ENCODE measurements at places on chromosomes 16 and 17.

DNA sequence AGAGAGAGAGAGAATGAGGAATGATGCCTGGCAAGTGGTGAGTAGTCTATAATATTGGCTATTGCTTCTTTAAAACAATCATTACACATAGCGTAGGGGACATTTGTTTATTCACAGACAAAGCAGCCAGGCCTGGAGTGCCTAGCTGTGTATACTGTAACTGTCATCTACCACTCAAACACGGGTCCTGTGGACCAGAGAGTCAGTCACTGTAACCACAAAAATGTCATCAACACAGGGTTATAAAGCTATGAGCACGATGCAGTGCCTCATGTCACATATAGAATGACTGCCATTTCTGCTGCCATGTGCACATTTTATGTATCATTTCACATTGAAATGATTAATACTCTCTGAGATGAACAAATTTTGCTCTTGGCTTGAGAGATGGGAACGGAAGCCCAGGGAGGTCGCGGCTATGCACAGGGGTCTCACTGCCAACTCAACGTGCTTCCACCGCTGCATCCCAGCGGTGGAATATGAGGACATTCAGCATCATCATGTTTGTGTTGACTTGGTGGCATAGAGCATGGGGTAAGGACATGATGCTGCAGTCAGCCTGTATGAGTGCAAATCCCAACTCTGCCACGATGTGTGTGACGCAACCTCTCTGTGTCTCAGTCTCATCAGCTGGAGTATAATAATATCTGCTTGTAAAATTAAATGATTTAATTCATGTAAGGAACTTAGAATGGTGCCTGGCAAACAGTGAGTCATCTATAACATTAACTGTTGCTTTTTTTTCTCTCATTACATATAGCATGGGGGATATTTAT lies 3.3 kb downstream of the MT1H start:
- no peak for DNase-seq

DNA sequence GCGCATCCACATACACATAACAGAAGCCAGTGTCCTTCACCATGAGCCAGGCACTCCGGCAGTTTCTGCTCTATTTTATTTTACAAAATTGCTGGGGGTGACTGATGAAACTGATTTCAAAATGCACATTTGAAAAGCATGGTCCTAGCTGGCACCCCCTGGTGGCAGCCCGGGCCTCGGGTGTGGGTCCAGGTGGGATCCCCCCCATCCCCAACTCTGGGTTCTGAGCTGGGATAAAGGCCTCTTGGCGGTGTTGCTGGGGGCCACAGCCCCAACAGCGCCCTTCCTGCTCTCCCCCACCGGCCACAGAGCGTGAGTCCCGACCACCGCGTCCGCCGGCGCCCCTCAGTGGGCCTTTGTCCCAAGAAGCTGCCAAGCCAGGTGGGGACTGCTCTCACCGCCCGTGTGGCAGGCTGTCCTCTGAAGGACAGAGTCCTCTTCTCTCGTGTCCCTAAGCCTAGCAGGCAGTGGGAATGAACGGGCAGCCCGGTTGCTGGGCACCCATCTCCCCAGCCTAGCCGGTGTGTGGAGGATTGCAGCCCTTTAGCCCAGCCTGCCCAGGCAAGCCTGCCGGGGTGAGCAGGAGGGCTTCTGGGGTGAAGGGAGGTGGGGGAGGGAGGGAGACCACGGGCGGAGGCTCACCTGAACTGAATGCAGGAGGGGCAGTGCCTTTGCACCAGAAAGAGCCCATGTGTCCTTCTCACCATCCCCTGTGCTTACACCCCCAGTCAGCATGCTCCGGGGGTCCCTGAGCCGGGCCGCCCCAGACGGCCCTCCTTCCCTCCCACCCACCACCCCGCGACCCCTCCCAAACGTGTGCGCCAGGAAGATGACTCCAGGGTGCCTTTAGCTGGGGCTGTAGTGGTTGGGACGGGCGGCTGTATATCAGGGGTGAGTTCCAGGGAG lies 898 bp downstream of the SNAI3 start:
- peak; percentile 78 for DNase-seq

- no peak for DNase-seq
These were observed 89.6 kb upstream of the MAF start for GRCh38 chr16:79690159-79690558.

DNA sequence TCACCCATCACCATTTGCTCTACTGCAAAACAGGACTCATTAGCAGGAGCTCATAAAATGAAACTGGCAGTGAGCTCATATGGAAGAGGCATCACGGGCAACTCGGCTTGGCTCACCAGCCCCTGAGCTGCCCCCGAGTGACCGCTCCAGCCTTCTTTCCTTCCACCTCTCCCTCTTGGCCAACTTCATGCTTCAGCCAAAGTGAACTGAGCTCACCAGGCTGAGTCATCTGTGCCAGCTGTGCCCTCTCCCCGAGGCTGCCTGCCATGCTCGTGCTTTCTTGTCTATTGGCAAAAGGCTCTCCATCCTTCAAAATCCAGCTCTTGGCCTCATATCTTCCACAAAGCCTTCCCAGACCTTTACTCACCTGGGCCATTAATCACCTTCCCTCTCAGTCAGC lies 391.4 kb downstream of the WWOX start:
- DNase-seq, result no peak

DNA sequence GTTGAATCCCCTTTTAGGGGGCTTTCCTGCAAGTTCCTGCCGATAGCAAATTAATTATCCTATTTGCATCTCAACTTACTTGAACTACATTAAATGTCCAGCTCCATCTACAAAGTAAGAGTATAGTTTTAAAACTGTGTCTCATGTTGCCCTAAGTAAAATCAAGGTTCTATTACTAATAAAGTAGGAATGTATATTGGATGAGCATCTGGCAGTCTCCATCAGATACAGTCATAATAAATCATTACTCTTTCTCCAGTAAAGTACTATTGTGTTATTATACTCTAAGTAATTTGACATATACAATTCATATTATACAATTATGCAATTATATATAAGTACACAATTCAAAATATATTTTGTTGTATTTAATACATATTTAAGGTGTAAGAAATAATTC lies 249.3 kb downstream of the CEP112 start:
- DNase-seq, result no peak

GRCh38 chr16:87792205-87792565 lies 26.4 kb upstream of the KLHDC4 start:
- DNase-seq, result no peak
